ENCODE measurements at places on chromosomes 12 and 14.

- DNase-seq: no peak
Measured at GRCh38 chr12:84315926-84316325, 596.7 kb downstream of the SLC6A15 start.

GRCh38 chr12:90999527-90999926 is 5.2 kb downstream of the EPYC start:
- DNase-seq: no peak

DNA sequence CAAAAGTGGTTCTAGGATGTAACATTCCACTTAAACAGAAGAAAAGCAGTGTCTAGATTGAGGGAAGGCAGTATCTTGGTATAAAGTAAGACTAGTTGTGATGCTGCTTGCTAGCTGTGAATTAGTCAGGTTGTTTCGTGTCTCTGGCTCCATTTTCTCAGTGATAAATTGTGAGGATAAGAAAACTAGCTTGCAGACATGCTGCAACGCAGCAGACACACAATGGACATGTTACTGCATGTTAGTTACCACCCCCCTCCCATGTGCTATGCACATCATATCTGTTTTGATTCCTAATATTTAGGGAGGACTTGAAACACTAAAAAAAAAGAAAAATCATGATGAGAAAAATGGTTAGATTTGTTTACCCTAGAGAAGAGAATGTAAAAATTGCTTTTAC is 2.9 kb downstream of the CCNK start:
- no peak for DNase-seq

- no peak for DNase-seq
Measured at GRCh38 chr12:46446645-46447044, 74.1 kb upstream of the SLC38A2 start.

DNA sequence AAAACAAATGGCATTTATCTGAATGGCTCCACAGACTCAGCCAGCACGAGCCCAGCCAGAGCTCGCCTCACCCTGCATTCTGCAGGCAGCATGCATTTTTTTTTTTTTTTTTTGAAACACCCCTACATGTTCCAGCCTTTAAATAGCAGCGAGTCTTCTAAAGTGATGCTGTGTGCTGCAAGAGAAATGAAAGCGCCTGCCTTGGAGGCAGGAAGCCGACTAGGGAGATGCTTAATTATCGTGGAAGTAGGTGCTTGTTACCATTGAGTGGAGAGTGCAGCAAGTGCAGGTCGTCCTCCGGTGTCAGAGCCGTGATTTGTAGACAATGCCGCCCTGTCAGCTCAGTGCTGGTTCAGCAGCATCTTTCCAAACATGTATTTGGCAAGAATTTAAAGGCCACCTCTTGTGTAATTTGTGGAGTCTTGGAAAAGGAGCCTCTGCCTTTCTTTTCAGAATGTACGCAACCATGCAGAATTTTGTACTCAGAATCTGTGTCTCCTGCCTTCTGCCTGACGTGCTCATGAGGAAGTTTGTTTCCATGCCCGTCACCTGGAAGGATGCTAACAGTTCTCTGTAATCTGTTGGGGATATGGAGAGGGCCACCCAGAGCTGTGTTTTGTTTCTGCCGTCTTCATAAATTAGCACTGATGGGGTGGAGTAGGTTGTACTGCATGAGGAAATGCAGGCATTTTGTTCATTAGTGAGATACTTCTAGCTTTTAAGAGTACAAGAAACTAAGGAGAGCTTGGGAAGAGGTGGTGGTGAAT is 345.9 kb upstream of the RGS6 start:
- peak; percentile 40 for DNase-seq

GRCh38 chr12:78085542-78086182 is 255.0 kb downstream of the NAV3 start:
- no peak for DNase-seq

- no peak for DNase-seq
Measured at GRCh38 chr12:7096006-7096932, 4.0 kb upstream of the C1R start.

DNA sequence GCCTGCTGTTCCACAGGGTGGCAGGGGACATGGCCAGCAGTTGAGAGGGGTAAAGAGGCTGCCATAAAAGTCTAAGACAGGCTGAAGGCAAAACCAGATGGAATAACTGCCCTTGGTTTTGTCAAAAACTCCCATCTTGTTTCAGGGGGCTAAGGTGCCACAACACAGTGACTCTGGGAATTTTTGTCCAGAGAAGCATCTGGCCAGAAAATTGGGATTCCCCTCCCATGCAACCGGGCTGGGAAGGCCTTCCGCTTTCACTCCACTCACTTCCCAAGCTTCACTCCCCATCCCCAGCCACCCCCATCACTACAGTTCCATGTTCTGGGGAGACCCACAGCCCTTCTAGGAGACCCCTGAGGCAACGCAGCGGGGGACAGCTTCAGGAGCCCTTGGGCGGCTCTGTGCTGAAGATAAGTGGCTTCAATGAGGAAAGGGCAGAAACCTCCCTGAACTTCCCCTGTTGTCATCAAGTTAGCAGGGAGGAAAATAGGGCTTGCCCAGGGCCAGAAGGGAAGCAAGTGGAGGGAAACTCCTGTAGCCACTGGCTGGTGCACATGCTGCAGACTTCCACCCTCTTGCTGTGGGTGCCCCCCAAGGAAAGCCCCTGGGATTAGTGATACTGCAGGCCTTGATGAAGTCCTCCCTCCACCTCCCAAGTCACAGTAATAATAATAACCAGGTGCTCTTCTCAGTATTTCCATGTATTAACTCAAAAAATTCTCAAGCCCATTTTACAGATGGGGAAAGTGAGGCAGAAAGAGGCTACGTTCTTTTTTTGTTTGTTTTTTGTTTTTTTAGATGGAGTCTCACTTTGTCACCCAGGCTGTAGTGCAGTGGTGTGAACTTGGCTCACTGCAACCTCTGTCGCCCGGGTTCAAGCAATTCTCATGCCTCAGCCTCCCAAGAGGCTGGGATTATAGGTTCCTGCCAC is 6.0 kb downstream of the TMEM229B start:
- DNase-seq: no peak

GRCh38 chr14:33755358-33755757 is 195.5 kb downstream of the EGLN3 start:
- no peak for DNase-seq

DNA sequence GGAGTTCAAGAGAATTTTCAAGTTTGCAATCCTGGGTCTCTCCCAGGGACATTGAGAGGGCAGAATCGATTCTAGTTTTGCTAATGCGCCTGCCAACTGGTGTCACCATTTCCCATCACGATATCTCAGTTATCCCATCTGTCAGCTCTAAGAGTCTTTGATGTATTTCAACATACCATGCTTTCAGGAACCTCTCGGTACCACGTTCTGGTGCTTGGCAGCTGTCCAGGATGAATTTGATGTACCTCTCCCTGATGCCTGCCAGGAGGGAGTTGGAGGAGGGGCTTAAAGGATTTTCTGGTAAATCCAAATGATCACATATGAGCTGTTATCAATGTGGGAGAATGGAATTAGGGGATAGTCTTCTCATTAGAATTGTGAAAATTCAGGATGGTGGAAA is 332.5 kb downstream of the RGS6 start:
- no peak for DNase-seq

DNA sequence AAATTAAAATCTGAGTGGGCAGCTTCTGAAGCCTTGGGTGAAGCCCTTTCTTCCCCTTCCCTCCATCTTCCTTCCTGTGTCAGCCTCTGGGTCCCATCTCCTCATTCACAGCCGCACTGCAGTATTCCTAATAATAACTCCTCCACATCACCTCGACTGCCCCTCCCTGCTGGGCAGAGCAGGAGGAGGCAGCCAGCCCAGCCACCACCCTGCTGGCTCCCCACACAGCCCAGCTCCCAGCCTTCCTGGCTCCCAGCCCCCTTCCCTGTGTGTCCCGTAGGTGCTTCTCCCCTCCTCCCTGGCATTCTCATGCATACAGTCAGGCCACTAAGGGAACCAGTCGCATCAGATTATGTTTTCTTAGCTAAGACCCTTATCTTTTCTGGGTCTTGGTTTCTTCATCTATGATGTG is 3.7 kb downstream of the IFFO1 start:
- peak; percentile 60 for DNase-seq

DNA sequence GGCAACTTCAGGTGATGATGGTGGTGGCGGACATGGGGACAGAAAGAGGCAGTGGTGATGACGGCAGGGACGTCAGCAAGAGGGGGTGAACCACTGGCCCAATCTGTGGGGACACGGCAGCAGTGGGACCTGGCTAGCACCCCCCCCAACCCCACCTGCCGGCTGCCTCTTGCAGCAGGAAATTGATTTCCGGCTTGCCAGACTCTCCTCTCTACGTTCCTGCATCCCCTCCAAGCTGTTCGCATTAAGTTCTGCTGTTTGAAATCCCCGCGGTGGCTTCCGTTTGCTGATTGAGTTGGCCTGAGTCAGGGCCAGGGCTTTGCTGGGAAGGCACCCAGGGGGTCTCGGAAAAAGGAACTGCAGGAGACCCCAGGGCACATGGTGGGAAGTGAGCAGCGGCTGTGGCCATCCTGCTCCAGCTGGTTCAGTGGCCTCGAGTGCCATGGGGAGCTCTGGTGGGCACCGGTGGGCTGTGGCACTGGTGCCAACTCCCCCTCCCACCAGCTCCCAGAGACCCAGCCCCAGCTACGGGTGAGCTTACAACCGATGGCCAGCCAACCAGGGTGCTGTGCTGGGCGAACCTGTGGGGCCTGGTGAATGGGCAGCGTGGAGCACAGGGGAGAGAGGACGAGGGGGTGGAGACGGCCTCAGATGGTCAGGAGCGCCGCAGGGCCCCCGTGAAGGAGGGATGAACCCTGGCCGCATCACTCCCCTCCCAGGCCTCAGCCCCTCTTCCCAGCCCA is 14.6 kb upstream of the NUDT14 start:
- DNase-seq: no peak

GRCh38 chr12:93783832-93784231 is 106.7 kb downstream of the CRADD start:
- DNase-seq: no peak

GRCh38 chr12:103623716-103624115 is 36.6 kb downstream of the STAB2 start:
- no peak for DNase-seq

GRCh38 chr12:52428121-52428520 is 6.0 kb downstream of the KRT75 start:
- DNase-seq: peak; percentile 75

DNA sequence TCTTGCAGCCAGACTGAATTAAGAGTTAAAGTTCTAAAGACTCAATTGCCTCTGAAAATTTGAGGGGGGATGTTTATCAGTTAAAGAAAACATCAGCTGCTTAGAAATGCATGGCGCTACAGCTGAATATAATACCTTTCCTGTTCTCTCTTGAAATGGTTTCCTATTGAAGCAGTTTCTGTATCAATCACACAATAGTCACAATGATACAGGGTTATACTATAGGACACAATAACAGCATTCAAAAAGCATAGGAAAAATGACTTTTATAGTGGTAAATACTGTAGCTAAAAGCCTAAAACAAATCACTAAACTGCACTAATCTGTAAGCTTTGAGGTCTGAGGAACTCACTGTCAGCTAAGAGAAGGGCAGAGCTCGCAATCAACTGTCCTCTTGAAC is 15.2 kb downstream of the MDGA2 start:
- no peak for DNase-seq

- DNase-seq: no peak
Measured at GRCh38 chr12:8647968-8648367, 14.7 kb downstream of the MFAP5 start.

GRCh38 chr14:63453443-63453936 is 89.7 kb downstream of the PPP2R5E start:
- no peak for DNase-seq

- no peak for DNase-seq
Measured at GRCh38 chr14:68146818-68147217, 327.2 kb downstream of the RAD51B start.

GRCh38 chr14:36975834-36976233 is 196.6 kb downstream of the SLC25A21 start:
- no peak for DNase-seq

Measured in posterior cingulate gyrus (tissue), 11 donors.